ENCODE measurements at places on chromosomes 11 and 22. TPM values are rescaled to one million over a fixed set of nuclear protein-coding genes. Genes with fewer than 3 reads are reported as not detected.

Gene IGSF9B
- 0.32 TPM for total RNA-seq

Gene ANO9
- 21.2 TPM for total RNA-seq

Gene GAL3ST1
- 13.0 TPM for total RNA-seq

Gene DDX25
- total RNA-seq = 0.80 TPM

Gene CYB5R2
- 25.0 TPM for total RNA-seq

Gene PITPNM1
- 28.1 TPM for total RNA-seq

Gene DEUP1
- total RNA-seq = 0.40 TPM

Gene VSIG10L2
- not detected for total RNA-seq

Gene F2
- 79.7 TPM for total RNA-seq

Gene CHRM1
- total RNA-seq = not detected

Gene GUCY1A2
- total RNA-seq = 8.4 TPM

Gene SCUBE1
- total RNA-seq = 2.1 TPM

Gene APOL4
- total RNA-seq = 1.0 TPM

Gene ROBO4
- total RNA-seq = 2.0 TPM

Gene PARVB
- 10.2 TPM for total RNA-seq

Gene MIOX
- not detected for total RNA-seq

Gene FOSL1
- 4.7 TPM for total RNA-seq

Gene SERPING1
- 129 TPM for total RNA-seq

Gene RAG2
- total RNA-seq = not detected

Gene MMP13
- 0.57 TPM for total RNA-seq

Gene TLCD5
- 9.0 TPM for total RNA-seq

Gene BTG4
- not detected for total RNA-seq

Measured in hepatocyte (in vitro differentiated cells).